A549 treated with dexamethasone at 1 μM for 4 hours (cell line): ENCODE measurements at places on chromosomes 2 and 18. TPM values are rescaled to one million over a fixed set of nuclear protein-coding genes. Genes with fewer than 3 reads are reported as not detected.

Gene SERPINB12
- not detected in 5 replicates for total RNA-seq

Gene MYL1
- total RNA-seq = not detected in 5 replicates

Gene NLRC4
- 0.04 to 0.11 TPM (median 0.08 TPM) in 5 replicates for total RNA-seq

Gene SPDYA
- total RNA-seq = 0.14 to 0.28 TPM (median 0.26 TPM) in 4 of 5 replicates, not detected in the other

Gene PDCD1
- 0.03 TPM in 1 of 5 replicates, not detected in the others for total RNA-seq

Gene PCARE
- total RNA-seq = not detected in 5 replicates
